ENCODE measurements at places on chromosomes 1 and 21.

GRCh38 chr1:246566813-246567645 lies 773 bp downstream of the CNST start:
- DNase-seq = peak; percentile 51

DNA sequence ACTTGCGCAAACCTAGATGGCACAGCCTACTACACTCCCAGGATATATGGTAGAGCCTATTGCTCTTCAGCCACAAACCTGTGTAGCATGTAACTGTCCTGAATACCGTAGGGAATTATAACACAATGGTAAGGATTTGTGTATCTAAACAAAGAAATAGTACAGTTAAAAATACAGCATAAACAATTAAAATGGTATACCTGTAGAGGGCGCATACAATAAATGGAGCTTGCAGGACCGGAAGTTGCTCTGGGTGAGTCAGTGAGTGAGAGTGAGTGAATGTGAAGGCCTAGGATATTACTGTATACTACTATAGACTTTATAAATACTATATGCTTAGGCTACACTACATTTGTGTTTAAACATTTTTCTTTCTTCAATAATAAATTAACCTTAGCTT lies 99.3 kb downstream of the PLD5 start:
- DNase-seq = no peak

DNA sequence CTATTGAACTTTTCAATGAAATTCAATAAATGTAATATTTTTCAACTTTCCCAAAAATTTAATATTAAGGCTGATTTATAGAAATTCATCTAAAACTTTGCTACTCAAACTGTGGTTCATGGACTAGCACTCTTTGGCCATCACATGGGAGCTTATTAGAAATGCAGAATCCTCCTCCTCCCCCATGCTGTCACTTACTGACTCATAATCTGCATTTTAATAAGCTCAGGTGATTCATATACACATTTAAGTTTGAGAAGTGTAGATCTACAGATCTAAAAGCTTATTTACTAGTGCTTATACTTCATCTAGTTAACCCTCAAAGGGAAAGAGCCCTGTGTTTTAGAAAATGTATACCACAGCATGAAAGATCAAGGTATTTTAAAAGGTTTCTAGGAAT lies 84.3 kb downstream of the HS2ST1 start:
- peak; percentile 5 for DNase-seq

GRCh38 chr1:63127376-63127775 lies 195.0 kb upstream of the FOXD3 start:
- DNase-seq = no peak

DNA sequence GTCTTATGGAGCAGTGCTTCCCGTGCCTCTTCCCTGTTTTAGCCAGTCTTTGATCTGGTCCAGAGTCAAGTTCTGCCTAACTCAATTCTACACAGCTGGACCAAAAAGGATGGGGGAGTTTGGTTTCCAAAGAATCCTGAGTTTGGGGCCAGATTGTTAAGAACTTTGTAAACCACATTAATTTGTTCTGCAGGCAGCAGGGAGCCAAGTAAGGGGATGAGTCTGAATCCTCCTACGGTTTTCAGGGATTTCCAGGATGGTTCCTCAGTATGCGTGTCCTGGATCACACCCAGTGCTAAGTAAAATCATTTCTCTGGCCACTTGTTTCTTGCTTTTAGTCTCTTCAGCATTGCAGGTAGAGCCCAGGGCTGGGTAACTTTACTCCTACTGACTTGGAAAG lies 26.1 kb upstream of the GJA5 start:
- DNase-seq = no peak

GRCh38 chr1:41626146-41626545 lies 141.7 kb upstream of the EDN2 start:
- DNase-seq = no peak

- DNase-seq = no peak
These were observed 53.6 kb upstream of the RAP1A start for GRCh38 chr1:111565968-111566367.

- no peak for DNase-seq
These were observed 54.4 kb upstream of the RIPK4 start for GRCh38 chr21:41821081-41821755.

GRCh38 chr1:154141240-154141639 lies 13.6 kb downstream of the NUP210L start:
- DNase-seq = no peak

DNA sequence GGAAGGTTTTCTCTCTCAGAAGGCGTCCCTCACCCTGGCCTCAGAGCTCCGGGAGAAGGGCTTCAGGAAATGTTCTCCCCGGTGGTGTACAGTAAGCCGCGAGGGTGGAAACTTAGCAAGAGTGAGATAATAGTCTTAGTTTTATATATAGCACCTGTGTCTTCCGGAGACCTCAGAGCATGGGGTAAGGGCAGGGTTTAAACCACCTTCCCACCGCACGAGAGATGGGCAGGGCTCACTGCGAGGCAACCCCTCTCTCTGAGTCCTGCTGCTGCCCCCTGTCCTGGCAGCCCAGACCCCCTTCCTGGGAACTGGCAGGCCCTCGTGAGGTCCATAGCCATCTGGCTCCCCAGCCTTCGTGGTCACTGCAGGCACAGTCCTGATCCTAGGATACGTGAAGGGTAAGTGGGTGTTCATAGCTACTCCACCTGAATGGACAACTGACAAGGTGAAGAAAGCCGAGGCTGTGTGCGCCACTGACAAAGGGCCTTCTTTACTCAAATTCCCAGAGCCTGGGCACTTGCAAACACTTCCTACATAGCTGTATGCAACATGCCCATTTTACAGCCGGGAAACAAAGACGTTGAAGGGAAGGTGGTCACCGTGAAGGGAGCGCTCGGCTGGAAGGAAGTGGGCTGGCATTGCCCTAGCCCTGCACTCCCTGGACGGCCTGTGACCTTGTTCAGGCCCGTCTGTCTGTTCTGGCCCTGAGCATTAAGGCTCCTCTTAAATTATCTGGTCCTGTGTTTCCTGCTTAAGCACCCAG lies 26.9 kb downstream of the ITPKB start:
- no peak for DNase-seq

- DNase-seq = no peak
These were observed 8.7 kb downstream of the CAPZB start for GRCh38 chr1:19476450-19477190.

- no peak for DNase-seq
These were observed 498.3 kb upstream of the DAB1 start for GRCh38 chr1:57922130-57922529.

DNA sequence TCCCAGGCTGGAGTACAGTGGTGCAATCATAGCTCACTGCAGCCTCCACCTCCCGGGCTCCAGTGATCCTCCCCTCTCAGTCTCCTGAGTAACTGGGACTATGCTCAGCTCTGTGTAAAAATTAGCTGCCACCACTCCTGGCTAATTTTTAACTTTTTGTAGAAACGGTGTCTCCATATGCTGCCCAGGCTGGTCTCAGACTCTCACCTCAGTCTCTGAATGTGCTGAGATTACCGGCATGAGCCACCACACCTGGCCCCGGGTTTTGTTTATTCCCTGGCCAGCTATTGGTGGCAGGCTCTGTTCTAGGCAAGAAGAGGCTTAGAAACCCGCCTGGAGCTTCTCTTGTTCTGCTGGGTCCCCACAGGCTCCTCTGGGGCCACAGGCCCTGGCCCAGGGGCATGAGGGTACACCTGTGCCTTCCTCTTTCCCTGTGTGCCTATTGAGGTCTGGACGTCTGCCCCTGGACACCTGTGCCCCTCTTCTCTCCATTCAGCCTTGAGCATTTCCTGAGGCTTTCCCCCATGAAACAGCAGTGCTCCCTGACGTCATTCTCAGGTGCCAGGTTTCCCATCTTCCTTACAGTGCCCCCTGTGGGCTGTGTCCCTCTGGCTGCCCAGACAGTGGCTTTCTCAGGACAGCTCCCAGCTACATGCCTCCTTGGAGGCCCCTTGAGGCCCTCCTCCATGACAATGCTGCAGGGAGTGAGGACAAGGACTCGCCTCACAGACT lies 57.5 kb downstream of the PCP4 start:
- DNase-seq = no peak

DNA sequence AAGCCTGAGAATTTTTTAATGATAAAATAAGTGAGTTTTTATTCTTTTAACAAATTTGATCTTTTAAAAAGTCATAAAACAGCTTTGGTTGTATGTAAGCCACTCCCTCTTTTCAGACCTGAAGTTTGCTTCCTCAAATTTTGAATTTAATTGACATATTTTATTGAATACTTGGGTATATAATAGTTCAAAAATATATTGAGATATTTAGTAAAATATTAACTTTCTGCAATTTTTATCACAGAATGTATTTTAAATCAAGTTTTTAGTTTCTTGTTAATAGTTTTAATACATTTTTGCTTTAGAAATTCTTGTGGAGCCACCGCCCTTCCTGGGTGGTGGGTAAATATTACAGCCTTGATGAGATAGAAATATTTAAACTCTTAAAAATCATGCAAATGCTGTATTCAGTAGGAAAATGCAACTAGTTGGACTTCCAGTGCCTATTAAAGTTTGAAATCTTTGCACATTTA lies 867 bp downstream of the PTPRC start:
- DNase-seq = no peak

DNA sequence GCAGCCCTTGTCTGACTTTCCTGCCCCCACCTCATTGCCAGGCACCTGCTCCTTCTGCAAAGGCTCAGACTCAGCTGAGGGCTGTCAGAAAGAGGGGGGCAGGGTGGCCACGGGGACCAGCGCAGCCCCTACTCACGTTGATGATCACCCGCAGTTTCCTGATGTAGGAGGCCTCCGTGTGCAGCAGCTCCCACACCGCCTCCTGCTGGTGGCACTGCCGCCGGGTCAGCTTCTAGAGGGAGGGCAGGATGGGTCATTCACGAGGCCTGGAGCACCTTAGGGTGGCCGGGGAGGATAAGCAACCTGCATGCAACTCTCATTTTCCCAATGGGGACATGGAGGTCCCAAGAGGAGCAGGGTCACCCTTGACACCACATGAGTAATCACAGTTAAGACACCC lies 6.4 kb upstream of the TNFRSF25 start:
- DNase-seq = no peak

DNA sequence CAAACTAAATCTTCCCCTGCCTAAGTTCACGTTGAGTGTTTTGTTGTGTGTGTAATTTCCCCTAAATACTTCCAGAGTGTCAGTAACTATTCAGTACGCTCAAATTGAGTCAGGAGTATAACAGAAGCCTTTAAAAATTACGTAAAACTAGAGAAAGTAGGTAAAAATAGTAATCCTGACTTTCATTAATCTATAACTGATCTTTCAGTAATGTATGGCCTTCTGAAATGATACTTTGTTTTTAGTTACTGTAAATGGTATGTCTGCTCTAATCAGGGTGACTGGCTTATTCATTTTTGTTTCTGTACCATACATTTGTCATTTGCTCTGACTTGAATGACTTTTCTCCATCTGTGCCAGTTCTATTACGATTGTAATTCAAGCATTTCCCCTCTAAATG lies 29.4 kb downstream of the MIER1 start:
- DNase-seq = no peak

DNA sequence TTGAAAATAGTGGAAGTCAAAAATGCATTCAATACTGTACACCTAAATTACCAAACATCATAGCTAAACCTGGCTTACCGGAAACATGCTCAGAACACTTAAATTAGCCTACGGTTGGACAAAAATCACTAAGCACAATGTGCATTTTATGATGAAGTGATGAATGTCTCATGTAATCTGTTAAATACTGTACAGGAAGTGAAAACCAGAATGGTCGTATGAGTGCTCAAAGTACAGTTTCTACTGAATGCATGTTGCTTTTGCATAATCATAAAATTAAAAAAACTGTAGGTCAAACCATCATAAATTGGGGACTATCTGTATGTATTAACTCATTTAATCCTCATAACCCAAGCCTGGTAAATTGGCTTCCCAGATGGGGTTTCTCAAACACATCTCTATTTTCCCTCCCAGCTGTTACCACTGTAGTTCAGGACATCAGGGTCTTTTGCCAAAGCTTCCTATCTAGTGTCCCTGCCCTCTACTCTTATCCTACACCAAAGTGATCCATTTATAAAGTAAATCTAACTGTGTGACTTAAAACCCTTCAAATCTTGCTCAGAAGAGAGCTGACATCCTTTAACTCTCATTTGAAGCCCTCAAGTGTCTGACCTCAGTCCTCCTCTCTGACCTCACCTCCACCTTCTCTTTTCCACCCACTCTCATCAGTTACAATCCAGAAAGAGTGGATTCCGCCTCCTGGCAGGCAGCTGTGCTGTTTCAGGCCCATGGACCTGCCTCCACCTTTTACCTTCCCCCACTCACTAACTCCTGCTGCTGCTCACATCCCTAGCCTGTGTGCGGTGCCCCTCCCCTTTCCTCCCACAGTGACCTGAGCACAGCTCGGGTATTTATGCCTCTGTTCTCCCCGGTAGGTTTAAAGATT lies 356.4 kb upstream of the ST6GALNAC5 start:
- DNase-seq = no peak

DNA sequence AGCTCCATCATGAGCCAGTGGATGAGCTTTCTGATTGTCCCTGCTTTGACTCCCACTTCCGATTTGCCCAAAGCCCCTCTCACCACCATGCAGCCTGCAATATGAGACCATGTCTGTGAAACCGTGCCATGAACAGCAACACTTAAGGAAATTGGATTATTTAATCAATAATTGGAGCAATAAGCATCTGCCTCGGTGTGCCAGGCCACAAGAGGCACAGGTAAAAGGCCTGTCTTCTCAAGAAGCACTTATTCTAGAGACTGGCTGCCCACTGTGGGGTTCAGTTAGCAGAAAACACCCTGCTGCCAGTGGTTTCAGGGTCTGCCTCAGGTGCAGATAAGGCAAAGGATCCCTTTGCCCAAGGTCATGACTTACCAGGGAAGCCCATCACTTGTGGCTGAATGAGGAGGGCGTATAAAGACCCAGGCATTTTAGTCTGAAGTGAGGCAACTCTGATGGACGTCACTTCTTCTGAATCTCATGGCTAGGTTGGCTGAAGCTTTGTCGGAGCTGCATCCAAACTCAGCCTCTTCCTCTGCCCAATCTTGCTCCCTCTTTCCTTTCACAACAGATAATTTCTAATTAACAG lies 7.1 kb upstream of the CHI3L2 start:
- no peak for DNase-seq

DNA sequence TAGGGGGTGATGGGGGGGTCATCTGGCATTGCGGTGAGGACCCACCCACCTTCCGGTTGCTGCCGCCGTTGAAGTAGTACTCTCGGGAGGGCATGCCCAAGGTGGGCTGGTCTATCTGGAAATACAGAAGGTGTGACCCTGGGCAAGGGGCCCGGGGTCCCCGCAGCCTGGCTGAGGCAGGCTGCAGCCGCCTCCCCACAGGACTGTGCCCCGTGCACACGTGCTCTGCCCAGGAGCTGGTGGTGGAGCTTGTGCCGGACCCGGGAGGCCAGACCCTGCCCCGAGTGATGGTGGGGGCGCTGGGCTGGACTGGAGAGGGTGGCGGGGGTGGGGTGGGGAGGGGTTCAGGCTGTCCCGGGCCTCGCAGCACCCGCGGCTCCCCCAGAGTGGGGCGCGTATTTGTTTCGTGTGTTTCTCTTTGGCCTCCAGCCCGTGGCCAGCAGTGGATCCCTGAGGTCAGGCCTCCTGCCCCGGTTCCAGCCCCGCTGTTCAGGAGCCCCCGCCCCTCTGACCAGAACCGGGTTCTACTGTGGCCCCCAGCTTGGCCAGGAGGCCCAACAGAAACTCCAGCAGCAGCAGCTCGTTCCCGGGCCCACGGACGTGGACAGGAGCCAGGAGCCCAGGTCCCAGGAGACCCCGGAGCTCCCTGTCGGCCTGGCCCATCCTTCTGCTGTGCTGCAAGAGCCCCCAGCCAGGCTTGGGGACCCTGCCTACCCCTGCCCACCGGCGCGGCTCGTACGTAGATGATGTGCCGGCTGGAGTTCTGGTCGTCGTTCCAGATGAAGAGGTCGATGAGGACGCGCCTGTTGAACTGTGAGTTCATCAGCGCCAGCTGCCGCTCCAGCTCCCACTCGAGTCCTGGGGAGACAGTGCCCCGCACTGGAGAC lies 19.2 kb downstream of the PRXL2B start:
- DNase-seq = no peak

All from astrocyte of the cerebellum (primary cell).